Activated CD4-positive, alpha-beta T cell treated with anti-CD3 and anti-CD28 coated beads for 1 hour (primary cell): ENCODE measurements at places on chromosomes 13 and 19.
A peak's percentile ranks its signal among the peaks of the same experiment; 100 is the strongest.

DNA sequence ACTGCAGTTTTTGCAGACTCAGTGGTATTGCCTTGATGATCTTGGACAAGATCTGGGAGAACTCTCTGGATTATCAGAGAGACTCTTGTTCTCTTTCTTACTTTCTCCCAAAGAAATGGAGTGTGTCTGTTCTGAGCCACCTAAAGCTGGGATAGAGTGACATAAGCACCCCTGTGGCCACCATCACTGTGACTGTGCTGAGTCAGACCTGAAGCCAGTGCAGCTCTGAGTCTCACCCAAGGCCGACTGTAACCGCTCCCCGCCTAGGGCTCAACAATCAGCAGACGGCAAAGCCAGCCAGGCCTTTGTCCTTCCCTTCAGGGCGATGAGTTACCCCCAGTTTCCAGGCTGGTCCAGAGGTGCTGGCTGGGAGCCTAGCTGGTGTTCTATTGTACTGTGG lies 795.6 kb downstream of the UQCRFS1 start:
- no peak for DNase-seq

GRCh38 chr19:17333611-17334413 lies 843 bp downstream of the ANO8 start:
- DNase-seq: peak; percentile 67

DNA sequence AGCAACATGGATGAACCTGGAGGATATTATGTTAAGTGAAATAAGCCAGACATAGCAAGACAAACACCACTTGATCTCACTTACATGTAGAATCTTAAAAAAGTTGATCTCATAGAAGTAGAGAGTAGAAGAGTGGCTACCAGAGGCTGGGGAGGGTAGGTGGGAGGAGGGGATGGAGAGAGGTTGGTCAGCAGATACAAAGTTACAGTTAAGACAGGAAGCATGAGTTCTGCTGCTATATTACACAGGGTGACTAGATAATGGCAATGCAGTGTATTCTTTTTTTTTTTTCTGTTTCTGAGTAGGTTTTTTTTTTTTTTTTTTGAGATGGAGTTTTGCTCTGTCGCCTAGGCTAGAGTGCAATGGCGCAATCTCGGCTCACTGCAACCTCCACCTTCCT lies 15.2 kb upstream of the THSD1 start:
- no peak for DNase-seq

- no peak for DNase-seq
Measured at GRCh38 chr13:23105051-23105450, 75.7 kb upstream of the SGCG start.

DNA sequence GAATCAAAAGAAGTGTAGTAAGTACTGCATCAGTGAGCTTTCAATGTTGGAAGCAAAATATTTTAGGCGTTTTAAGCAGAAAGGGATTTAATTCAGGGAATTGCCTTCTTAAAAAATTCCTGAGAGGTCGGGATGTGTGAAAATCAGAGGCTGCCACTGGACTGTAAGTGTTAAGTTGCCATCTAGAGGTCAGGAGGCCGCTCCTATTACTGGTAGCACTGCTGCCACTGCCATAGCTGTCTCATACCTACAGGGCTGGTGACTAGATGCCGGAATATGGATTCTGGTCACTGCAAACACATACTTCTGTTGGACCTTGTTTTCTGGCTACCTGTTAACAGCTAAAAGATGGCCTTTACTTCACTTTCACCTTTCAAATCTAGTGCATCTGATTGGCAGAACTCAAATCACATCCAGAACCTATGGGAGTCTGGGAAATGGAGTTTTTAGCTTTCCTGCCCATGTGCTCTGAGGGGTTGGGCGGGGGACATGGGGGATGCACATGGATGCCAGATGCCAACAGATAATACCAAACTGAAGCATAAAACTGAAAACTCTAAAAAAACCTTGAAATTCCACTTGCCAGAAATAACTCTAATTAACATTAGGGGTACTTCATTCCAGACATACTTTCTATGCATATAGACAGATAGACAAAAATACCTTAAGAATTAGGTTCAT lies 29.8 kb downstream of the DGKH start:
- DNase-seq: no peak

DNA sequence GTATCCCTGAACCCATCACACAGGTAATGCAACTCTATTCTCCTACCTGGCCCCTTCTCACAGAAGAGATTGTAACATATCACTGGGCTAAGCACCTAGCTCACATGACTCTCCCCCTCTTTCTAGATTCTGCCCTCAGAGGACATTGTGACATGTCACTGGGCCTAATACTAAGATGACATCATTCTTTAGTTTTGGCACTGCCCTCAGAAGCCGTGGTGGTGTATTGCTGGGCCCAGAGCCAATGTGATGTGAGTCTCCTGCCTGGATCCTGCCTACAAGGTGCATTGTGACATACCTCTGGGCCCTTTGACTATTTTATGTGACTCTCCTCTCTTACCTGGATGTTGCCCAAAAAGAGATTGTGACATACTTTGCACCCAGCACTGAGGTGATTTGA lies 21.4 kb upstream of the ZNF730 start:
- DNase-seq: no peak
